ENCODE measurements at places on chromosomes 7 and 10.

- peak; percentile 12 for DNase-seq
Observed at GRCh38 chr10:96758423-96758822, 38.1 kb upstream of the PIK3AP1 start.

GRCh38 chr10:21458126-21458871 lies 67.2 kb downstream of the SKIDA1 start:
- no peak for DNase-seq

- no peak for DNase-seq
Observed at GRCh38 chr10:95308389-95309302, 17.8 kb upstream of the PDLIM1 start.

GRCh38 chr10:45373576-45374349 lies at the start of gene ALOX5:
Gene ALOX5, plus strand, starts transcription at chr10:45374216. Its CDS starts 64 bp downstream, at chr10:45374280.
- DNase-seq: no peak

- DNase-seq: no peak
Observed at GRCh38 chr10:103676851-103677417, 178.4 kb downstream of the SH3PXD2A start.

DNA sequence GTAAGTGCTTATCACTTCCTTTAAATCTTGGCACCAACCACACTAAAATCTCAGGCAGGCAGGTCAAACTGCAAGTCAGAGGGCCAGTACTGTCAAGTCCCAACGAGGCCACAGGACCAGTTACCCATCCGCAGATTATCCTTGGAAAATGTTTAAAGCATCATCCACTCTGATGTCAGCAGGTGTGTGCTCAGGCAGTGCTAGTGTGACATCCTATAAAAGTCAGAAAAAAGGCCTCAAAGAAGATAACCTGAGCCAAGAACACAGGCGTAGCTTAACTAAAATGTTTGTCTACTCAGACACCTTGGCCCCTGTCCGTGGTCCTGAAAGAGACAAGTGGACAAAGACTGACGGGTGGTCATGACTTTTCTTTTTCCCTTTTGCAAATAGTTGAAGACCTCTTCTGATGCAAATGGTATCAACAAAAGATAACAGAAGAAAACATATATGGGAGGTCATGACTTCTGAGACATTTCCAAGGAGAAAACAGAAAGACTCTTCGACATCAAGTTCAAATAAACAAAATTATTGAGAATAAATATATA lies 309.3 kb downstream of the KCNMA1 start:
- DNase-seq: no peak

DNA sequence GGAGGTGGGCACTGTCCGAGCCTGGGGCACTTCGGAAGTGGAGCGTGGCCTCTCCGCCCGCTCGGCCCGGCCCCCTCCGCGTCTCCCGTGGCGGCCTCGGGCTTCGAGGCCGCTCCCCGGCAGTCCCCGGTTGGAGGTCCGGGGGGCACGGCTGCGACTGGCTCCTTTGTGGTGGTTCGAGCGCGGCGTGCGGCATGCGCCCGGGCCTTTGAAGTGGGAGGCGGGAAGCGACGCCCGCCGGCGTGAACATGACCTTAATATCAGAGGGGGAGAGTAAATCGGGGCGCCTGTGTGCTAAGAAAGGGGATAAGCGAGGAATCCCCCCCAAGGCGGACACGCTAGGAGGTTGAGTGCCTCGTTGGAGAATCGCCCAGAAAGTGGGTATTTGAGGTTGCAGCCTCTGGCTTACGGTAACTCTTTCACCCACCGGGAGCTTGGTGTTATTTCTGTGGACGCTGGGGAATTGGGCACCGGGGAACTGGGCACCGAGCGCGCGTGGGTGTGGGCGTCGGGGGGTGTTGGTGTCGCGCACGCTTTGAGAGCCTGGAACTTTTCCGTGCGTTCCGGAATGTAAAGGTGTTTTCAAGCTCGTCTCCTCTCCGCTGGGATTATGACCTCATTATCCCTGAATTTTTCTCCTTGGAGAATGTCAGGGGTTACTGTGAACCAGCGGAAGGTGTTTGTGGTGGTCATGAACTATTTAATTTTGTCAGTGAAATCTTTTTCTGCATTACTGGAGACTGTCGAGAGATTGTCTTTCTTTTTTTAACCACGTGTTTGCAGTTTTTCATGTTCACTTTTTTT lies 660 bp downstream of the SUV39H2 start:
- DNase-seq: peak; percentile 7

DNA sequence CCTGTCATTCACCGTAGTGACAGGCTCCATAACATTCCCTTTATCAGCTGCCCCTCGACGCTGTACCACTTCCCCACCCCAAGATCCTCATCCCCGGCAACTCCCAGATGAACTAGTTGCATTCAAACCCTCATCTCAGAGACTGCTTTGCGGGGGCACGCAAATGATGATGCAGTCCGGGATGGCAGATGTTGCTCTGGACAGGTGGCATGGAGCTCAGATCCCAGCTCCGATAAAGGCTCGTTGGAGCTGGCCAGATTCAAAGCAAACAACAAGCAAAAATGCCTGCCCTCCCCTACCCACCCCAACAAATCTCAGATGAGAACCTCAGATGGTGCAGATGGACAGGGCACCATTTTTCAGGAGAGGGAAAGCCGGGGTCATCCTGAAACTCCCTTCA lies 46.7 kb downstream of the CARD11 start:
- DNase-seq: no peak

GRCh38 chr7:132614428-132615318 lies 38.4 kb upstream of the PLXNA4 start:
- no peak for DNase-seq

- DNase-seq: no peak
Observed at GRCh38 chr7:113752289-113752688, 166.5 kb downstream of the PPP1R3A start.

DNA sequence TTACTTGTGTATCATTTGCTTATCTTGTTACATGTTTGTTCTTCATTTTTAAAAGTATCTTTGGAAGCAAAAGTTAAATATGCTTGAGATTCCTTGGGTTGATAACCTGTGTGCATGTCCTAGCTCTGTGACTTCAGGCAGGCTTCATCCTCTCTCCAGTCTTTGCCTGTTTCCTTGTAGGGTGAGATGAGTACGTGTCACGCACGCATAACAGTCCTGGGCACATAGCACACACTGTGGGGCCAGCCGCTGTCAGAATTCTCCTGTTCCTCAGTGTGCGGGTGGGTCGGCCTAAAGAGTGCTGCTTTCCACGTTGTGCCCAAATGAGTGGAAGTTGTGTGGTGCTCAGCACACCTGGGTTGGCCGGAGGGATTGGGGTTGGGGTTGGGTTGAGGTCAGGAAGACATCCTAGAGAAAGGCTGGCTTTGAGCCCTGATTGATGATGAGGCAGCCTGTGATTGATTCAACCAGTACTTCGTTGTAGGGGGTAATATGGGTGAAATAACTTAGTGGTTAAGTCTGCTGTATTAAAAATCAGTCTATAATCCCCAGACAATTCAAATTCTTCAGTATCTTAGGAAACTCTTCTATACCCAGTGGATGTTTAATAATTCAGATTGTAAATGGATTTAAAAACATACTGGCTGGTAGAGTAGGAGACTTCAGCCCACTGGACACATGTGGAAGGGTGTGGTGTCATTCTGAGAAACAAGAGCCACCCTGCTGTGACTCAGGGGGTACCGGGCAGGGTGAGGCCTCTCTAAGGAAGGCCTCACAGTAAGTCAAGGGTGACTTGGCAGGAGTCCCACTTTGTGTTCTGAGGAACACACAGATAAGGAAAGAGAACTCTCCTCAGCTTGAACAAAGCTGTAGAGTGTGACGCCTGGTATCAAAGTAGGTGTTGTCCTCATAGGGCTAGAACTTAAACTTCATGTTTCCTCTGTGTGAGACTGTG lies 54.8 kb downstream of the DAGLB start:
- no peak for DNase-seq

- DNase-seq: no peak
Observed at GRCh38 chr10:50992972-50993766, 81.1 kb upstream of the PRKG1 start.

GRCh38 chr7:121540138-121540537 lies 144.0 kb upstream of the FAM3C start:
- DNase-seq: no peak

DNA sequence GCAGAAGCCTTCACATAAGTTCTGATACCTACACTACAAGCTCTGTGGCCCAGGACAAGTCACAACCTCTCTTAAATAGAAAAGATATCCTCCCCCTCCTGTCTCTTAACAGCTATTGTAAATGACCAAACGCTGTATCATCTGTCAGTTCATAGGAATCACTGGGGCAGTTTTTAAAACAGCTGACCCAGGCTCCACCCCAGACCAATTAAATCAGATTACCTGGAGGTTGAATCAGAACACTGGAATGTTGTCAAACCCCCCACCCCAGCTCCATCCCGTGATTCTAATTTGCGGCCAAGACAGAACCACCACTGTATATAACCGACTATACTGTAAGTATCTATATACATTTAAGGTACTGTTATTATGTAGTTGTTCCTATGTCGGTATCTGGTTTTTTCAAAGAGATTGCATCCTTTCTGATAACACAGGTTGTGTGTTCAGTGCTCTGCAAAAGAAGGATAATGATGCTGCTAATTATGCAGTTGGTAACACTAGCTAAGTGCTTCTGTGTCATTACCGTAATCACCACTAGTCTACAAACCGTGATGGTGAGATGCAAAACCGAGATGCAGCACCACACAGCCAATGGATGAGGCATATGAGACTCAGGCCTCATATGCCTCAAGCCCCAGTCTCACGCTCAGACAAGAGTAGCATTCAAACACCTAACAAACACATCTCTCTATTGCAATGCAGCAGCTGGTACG lies 47.4 kb downstream of the TNS3 start:
- no peak for DNase-seq

- no peak for DNase-seq
Observed at GRCh38 chr10:12595936-12596576, 246.7 kb downstream of the CAMK1D start.

- DNase-seq: no peak
Observed at GRCh38 chr10:120511165-120511564, 54.1 kb downstream of the PLPP4 start.

Measured in amygdala (tissue), 56 donors.